Posterior vena cava (tissue), 2 donors: ENCODE measurements at places on chromosomes 5 and 9.

- DNase-seq, result peak; percentile 76
Observed at GRCh38 chr5:180114304-180115003, 42.9 kb upstream of the RNF130 start.

- no peak for DNase-seq
Observed at GRCh38 chr5:125526966-125527365, 780.5 kb upstream of the ZNF608 start.

GRCh38 chr9:110769667-110770066, 101.1 kb downstream of the MUSK start:
- no peak for DNase-seq

DNA sequence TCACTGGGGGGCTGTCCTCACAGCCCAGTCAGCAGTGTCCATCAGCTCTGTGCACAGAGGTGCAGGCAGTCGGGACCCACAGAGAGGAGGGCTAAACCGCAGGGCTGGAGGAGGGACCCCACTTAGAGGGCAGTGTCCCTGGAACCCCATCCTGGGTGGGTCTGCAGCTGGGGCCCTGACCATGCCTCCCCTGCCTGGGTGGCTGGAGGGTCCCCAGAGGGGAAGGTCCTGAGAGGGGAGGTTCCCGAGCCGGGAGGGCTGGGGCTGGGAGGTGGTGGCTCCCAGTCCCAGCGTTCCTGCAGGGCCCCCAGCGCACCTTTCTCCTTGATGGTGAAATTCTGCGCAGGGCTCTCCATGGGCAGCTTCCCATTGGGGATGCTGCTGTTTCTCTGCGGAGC, 32.7 kb downstream of the EXOC3 start:
- peak; percentile 74 for DNase-seq

- DNase-seq, result no peak
Observed at GRCh38 chr9:128886211-128886891, 4.4 kb downstream of the LRRC8A start.

DNA sequence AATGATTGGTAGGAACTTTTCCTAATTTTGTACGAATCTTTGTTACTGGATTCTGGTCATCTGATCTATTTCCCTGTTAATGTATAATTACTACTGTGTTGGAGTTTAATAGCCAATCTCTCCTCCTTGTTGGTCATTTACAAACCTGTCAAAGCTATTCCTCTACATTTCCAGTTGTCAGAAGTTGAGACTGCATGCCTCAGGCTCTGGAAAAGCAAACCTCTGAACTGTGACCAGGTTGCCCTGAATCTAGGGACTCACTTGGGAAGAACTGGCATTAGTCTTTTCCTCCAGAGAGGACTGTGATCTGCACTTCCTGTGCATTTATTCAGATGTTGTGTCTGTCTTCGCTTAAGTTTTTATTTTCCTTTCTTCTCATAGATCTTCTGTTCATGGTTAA, 16.1 kb downstream of the PDLIM4 start:
- no peak for DNase-seq

DNA sequence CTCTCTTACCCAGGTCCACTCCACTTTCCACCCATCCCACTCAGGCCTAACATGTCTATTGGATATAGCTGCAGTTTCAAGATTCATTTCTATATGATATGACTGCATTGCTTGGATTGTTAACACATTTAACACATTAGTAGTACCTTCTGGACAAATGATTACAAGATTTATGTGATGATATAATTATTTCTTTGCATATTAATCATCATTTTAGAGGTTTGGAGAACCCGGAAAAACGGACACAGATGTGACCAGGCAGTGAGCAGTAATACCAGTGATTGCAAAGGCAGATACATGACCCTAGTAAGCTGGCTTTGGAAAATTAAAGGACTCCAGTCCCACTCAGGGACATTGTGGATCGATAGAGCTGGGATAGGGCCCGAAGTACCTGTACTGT, 103.8 kb downstream of the PRR16 start:
- DNase-seq, result no peak

DNA sequence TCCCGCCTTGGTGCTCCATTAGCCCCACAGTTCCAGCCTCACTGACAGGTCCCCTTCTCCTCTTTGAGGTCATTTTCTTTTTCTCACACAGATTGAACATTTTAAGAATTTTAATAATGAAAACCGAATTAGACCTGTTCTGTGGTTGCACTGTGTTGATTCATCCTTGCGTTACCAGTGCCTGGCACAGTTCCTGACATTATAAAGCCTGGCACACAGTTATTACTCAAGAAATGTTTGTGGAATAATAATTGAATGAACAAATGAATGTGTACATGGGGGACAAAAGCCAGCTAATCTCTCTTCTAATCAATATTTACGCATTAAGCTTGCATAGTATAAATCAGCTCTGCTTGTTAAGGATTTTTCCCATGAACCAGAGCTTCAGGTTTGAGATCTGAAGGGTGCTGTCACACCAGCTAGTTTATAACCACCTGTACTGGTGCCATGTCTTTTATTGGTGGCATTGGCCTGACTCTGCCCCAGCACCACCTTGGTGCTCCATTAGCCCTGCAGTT, 80.0 kb downstream of the SV2C start:
- DNase-seq, result no peak

DNA sequence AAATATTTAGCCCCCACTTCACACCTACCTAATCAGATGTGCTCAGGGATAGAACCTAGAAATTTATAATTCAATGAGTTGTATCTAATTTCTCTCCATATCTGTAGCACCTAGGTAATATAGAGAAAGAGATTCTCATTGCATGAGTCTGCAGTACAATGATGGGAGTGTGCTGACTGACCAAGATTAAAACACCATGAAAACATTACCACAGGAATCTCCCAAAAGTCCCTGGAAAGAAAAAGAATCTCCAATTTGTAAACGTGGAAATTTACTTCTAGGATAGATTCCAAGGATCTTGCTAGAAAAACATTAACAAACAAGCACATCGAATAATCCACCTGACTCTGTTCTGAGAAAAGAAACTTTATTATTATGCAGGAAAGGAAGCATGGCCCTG, 45.0 kb upstream of the DMRTA1 start:
- DNase-seq, result no peak

DNA sequence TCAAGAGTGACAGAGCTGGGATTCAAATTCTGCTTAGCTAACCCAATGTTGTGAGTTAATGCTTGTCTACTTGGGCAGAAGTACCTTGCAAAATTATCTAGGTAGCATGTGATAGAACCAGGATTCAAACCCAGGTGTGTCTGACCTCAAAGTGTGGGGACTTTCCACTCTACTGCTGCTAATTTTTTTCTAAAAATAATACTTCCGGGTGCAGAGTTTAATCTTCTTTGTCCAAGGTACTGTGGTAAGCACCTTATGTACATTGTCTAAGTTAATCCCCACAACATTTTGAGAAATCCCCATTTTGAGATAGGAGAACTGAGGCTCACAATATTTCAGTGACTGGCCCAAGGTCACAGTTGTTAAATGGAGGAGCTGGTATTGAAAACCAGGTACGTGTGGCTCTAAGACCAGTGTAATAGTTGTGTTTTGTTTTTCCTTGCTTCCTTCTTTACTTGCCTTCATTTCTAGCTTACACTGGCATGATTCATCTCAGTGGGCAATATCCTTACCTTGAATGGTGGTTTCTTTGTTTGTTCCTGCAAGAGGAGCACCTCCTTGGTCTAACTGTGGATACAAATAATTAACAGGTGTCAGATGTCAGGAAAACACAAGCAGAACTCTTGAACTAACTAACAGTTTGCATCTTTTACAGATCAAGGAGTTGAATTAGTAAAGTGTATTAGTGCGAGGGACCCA, 7.5 kb downstream of the ALDOB start:
- DNase-seq, result no peak

DNA sequence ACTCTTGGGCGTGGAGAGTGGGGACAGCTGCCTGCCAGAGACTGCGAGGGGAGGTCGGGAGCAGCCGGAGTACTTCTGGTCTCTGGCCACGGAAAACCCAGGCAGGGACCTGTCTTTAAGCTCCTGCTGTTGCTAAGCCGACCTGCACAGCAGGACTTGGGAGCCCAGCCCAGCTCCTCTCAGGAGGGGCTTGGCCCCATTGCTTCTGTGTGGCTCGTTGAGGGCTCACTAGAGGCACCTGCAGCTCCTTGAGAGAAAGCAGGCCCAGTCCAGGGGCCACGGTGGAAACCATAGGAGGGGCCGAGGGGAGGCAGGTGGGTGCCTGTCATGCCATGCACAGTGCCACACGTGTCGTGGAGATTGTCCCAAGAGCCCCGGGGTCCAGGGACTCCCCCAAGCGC, 3.3 kb upstream of the LCN2 start:
- peak; percentile 53 for DNase-seq

DNA sequence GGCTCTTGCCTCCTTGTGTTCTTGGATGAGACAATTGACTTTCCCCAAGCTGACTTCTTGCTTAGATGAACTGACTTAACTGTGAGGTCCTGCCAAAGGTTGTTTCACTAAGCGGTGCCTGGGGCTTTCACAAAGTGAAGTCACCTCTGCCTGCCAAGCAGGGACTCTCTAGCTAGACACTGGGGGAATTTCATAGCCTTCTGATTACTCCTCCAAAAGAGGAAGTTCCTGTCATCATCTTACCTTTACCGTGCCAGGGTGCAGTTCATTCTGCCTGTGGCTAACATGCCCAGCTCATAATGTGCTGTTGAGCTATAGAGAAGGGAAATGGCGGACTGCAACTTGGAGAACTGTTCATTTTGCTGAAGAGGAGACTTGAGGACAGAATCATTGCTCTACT, 472.0 kb upstream of the WWC1 start:
- no peak for DNase-seq

GRCh38 chr5:106825374-106825773, 845.4 kb downstream of the EFNA5 start:
- no peak for DNase-seq

DNA sequence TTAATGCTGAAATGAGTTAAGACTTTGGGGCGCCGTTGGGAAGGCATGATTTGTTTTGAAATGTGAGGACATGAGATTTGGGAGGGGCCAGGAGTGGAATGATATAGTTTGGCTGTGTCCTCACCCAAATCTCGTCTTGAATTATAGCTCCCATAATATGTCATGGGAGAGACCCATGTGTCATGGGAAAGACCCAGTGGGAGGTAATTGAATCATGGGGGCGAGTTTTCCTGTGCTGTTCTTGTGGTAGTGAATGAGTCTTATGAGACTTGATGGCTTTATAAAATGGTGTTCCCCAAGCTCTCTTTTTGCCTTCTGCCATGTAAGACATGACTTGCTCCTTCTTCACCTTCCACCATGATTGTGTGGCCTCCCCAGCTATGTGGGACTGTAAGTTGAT, 5.1 kb downstream of the SLC25A48 start:
- no peak for DNase-seq

- DNase-seq, result no peak
Observed at GRCh38 chr9:82148901-82149461, 160.4 kb downstream of the SPATA31D1 start.

GRCh38 chr9:136693490-136694162, 6.4 kb upstream of the AGPAT2 start:
- no peak for DNase-seq
